Adrenal gland (tissue), 19 donors: ENCODE measurements at places on chromosomes 16 and 17. TPM values are rescaled to one million over a fixed set of nuclear protein-coding genes. Genes with fewer than 3 reads are reported as not detected.

- no peak for DNase-seq
- H3K4me1 ChIP-seq, result peaks cover 9% of the 10 kb centered on the region
- no peak overlapping the region for H3K4me3 ChIP-seq
- no peaks in the 10 kb centered on the region for H3K36me3 ChIP-seq
Measured at GRCh38 chr17:49219987-49220386, 9.5 kb downstream of the ABI3 start.

DNA sequence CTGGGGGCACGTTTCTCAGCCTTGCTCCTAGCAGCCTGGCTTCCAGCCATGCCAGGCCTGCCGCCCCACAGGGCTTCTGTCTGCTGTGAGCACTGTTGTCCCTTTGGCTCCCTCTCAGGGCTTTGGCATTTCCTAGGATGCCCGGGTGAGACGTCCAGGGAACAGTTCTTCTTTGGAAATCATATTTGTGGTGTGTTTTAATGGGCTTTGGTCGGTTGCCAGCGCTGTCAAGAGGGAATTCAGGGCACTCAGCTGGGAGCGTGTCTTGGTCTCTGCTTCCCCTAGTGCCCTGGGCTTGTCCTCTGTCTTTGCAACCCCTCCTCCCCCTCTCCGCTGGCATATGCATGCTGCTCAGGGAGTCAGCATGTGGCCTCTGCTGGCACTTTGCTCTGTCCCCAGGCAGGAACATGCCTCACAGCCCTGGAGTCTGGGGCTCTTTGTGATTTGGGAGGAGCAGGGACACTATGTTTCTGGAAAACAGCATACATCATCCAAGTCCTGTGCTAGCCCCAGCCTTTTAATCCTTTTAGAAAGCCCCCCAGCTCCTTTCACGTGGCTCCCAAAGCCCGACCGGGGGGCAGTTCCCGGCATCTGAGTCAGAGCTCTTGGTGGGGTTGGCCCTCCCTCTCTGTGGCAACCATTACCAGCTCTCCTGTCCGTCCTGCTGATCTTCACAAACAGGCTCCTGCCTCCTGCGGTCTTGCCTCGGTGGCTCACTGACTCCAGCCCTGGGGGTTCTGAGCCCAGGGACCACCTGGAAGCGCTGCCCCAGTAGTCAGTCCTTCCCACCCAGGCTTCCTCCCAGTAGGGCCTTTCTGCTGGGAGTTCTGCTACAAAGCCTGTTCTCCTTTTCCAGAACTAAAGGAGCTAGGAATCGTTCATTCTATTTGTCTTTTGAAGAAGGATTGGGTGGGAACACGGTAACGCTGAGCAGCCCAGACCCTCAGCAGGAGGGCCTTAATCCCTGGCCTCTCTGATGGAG lies 26.7 kb downstream of the SAP30BP start:
- peak; percentile 53 for DNase-seq
- no peak overlapping the region for H3K27ac ChIP-seq
- H3K27me3 ChIP-seq, result no peaks in the 10 kb centered on the region
- H3K4me3 ChIP-seq, result no peak overlapping the region
- H3K36me3 ChIP-seq, result no peaks in the 10 kb centered on the region
- H3K4me1 ChIP-seq, result peaks cover 38% of the 10 kb centered on the region

DNA sequence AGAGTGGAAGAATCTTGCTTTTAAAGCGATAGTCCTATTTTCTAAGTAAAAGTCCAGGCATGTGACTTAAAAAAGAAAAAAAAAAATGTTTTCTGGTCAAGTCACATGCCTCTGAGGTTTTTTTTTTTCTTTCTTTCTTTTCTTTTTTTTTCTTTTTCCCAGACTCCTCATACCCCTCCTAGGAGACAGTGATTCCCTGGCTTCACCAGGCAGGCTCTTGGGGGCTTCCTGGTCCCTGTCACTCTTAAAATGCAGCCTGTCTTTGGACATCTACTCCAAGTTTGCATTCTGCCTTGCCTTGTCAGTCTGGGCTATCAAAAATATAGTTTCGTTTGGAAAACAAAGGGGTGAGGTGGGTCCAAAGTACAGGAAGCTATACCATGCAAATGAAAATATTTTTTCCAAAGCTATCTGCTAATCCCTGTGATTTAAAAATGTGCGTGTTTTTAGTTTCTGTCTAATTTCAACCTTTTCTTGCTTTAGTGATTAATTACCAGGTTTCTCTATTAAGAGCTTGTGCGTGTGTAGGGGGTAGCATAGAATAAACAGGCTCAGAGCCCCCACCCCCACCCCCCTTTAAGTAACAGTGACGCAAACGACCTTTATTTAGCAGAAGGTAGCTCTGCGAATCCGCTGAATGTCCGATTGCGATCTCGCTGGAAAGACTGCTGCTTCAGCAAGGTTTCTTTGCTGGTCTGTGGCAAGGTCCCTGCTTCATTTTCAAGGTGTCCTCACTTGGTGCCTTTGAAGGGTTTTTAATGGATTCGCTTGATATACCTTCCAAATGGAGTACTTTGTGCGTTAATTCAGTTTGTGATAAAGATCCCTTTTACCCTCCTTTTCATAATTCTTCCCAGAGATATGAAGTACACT lies 510.2 kb downstream of the WWOX start:
- H3K27me3 ChIP-seq, result no peaks in the 10 kb centered on the region
- H3K4me3 ChIP-seq, result no peak overlapping the region
- no peaks in the 10 kb centered on the region for H3K36me3 ChIP-seq
- H3K4me1 ChIP-seq, result peaks cover 5% of the 10 kb centered on the region
- H3K27ac ChIP-seq, result no peak overlapping the region

GRCh38 chr16:54447576-54448440 lies 161.2 kb upstream of the IRX3 start:
- H3K4me1 ChIP-seq, result no peaks in the 10 kb centered on the region
- DNase-seq, result no peak
- H3K27me3 ChIP-seq, result no peaks in the 10 kb centered on the region
- H3K27ac ChIP-seq, result no peak overlapping the region

DNA sequence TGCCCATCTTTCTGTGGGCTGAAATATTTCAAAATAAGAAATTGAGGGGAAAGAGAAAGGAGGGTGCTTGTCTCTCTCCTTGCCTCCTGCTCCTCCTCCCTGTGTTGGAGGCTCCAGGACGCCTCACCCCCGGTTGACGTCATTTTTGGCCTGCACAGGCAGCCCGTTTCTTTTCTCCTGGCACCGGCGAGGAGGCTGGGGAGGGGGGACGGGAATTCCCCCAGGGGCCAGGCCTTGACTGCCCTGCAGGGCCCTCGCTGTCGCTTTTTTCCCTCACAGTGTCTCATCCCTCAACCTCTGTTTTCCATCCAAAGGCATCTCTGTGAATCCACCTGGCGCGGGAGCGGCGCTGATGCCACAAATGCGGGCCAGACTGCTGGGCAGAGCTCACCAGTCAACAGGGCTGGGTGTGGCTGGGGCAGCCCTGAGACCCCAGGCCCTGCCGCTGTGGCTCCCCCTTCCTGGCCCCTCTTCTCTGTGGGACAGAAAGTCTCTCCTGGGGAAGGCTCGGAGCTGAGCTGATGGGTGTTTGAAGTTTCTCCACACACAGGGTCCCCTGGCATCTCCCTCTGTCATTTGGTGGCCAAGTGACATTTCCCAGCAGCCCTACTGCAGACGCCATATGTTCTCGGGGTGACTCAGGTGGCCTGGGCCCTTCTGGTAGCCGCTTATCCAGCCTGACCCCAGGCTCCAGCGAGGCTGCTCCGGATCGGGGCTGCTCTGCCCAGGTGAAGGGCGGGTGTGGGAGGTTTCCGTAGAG lies 16.0 kb downstream of the CENPX start:
- no peak for DNase-seq
- H3K4me3 ChIP-seq, result no peak overlapping the region
- no peaks in the 10 kb centered on the region for H3K36me3 ChIP-seq
- H3K4me1 ChIP-seq, result peaks cover 12% of the 10 kb centered on the region
- H3K27me3 ChIP-seq, result no peaks in the 10 kb centered on the region

- no peaks in the 10 kb centered on the region for H3K36me3 ChIP-seq
- no peaks in the 10 kb centered on the region for H3K4me1 ChIP-seq
- no peak overlapping the region for H3K27ac ChIP-seq
- H3K27me3 ChIP-seq, result no peaks in the 10 kb centered on the region
- DNase-seq, result no peak
- no peak overlapping the region for H3K4me3 ChIP-seq
Measured at GRCh38 chr17:3447625-3448024, 14.0 kb upstream of the OR1E2 start.

DNA sequence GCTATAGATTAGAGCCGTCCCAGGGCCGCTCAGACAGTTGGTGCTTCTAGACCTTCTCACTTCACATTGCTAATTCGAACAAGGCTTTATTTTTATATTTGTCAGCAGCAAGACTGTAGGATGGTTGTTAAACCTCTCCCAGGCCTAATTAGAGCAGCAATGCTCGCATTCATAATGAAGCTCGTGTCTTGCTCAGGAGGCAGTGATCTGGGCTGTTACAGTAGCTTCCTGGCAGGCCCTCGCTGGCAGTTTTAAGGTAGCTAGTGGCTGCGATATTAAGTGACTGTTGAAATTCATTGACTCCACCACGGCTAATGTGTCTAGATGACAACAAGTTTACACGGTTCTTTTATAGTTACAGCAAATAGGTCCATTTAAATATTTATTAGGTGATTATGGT lies 23.2 kb upstream of the ANKFN1 start:
- no peak overlapping the region for H3K4me3 ChIP-seq
- no peak overlapping the region for H3K27ac ChIP-seq
- H3K36me3 ChIP-seq, result no peaks in the 10 kb centered on the region
- H3K4me1 ChIP-seq, result no peaks in the 10 kb centered on the region
- H3K27me3 ChIP-seq, result no peaks in the 10 kb centered on the region

GRCh38 chr17:263271-263670 lies 81.8 kb upstream of the DOC2B start:
- H3K27me3 ChIP-seq, result no peaks in the 10 kb centered on the region
- H3K4me1 ChIP-seq, result no peaks in the 10 kb centered on the region
- DNase-seq, result no peak
- peaks cover 5% of the 10 kb centered on the region for H3K36me3 ChIP-seq
- no peak overlapping the region for H3K4me3 ChIP-seq
- no peak overlapping the region for H3K27ac ChIP-seq

DNA sequence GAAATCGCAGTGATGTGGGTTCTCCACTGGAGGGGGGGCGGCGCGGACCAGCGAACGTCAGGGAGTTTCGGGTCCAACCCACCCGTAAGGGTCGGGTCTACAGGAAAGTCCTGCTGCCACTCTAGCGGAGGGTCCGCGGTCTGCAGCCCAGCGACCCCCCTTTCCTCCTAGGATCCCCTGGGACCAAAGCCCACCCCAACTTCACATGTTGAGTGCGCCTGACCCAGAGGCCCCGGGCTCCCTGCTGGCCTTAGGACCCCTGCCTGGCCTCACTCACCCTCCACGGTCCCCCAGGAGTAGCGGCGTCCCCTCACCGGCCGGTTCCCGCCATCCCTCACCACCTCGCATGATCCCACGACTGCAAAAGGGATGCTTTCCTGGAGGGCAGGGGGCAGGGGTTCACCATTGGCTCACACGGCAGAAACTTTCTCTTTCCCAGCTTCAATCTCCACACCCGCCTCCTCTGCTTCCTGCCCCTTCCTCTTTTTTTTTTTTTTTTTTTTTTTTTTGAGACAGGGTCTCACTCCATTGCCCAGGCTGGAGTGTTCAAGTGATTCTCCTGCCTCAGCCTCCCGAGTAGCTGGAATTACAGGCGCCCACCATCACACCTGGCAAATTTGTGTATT lies 3.1 kb downstream of the SEPTIN1 start:
- H3K4me3 ChIP-seq, result peak overlapping the region; percentile 78
- H3K27me3 ChIP-seq, result no peaks in the 10 kb centered on the region
- peaks cover 9% of the 10 kb centered on the region for H3K4me1 ChIP-seq
- DNase-seq, result no peak

DNA sequence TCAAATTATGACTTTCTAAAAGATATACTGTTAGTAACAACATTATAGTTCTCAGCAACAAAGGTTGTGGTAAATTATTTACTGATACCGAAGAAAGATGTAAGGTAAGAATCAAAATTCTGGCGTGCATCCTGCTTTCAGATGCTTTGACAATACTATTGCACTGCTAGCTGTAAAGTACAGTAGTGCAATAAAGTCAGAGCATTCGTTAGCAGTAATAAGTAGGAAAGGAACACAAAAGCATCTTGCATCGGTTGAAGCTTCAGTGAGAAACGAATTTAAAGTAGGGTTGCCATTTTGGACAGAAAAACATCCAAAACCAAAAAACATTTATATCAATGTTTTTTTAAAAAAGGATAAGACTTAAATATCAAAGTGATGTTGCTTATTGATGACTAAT lies 4.0 kb downstream of the SKA2 start:
- peaks cover 5% of the 10 kb centered on the region for H3K4me1 ChIP-seq
- H3K4me3 ChIP-seq, result no peak overlapping the region
- DNase-seq, result no peak
- no peaks in the 10 kb centered on the region for H3K27me3 ChIP-seq
- no peaks in the 10 kb centered on the region for H3K36me3 ChIP-seq

DNA sequence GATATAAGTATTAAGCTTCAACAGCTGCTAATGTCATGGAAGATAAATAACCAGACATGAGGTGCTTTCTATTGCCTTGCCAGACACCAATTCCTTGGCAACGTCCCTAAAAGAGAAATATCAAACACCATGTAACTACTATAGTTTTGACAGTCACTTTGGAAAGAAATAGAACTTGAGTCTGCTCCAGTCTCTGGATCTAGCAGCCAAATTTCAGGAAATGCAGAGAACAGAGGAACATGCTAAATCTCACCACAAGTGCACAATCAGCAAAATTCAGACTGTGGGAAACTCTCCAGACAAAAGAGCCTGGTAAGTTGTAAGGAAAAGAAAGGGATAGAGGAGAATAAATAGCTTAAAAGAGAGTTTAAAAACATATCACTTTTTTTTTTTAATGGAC lies 28.4 kb upstream of the TANC2 start:
- no peaks in the 10 kb centered on the region for H3K27me3 ChIP-seq
- H3K27ac ChIP-seq, result no peak overlapping the region
- no peak overlapping the region for H3K4me3 ChIP-seq
- no peaks in the 10 kb centered on the region for H3K4me1 ChIP-seq

DNA sequence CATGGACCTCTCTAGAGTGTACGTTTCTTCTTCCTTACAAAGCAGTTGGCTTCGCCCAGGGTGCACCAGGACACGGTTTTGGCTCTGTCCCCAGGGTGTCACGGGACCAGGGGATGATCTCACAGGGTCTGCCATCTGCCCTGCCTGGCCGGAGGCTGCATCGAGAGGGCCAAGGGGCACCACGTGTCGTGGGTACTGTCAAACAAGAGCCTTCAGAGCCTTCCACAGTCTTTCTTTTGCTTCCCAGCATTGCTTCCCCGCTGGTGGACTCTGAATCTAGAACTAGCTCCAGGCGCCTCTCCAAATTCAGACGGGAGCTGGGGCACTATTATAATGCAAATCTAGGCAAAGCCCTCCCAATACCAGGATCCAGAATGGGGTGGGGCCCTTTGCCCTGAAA lies 47.9 kb downstream of the MAPT start:
- no peak overlapping the region for H3K4me3 ChIP-seq
- H3K27me3 ChIP-seq, result no peaks in the 10 kb centered on the region
- H3K36me3 ChIP-seq, result no peaks in the 10 kb centered on the region
- DNase-seq, result peak; percentile 62
- H3K4me1 ChIP-seq, result no peaks in the 10 kb centered on the region

The RAD51D gene
- 6.0 TPM for total RNA-seq

The HOXB13 gene
- total RNA-seq, result 0.07 TPM

The FA2H gene
- not detected for total RNA-seq

The EFCAB5 gene
- total RNA-seq, result not detected

The ZNF597 gene
- 2.3 TPM for total RNA-seq

The ABI3 gene
- 2.4 TPM for total RNA-seq

The PRSS8 gene
- total RNA-seq, result not detected
